ENCODE measurements at places on chromosomes 5 and 9. TPM values are rescaled to one million over a fixed set of nuclear protein-coding genes. Genes with fewer than 3 reads are reported as not detected.

GRCh38 chr5:117333011-117333410 lies 758.4 kb upstream of the SEMA6A start:
- no peak overlapping the region for H3K4me3 ChIP-seq
- H3K27me3 ChIP-seq: no peaks in the 10 kb centered on the region
- H3K27ac ChIP-seq: no peak overlapping the region
- H3K4me1 ChIP-seq: no peaks in the 10 kb centered on the region
- H3K36me3 ChIP-seq: no peaks in the 10 kb centered on the region

DNA sequence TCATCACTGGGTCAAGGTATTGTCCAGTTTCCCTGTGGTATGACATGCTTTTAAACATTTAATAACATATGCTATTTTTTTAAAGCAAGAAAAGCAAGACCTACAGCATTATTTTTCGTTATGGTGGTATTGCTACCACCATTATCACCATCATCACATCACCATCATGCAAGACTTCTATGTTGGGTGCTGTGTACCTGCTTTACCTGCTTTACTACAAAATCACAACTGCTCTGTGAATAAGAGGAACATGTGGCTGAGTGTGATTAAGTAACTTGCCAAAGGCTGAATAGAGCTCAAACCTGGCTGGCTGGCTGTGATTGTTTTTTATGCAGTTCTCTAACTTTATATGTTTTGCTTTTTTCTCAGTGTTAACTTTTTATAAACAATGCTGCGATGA lies 140.8 kb upstream of the CLINT1 start:
- no peaks in the 10 kb centered on the region for H3K36me3 ChIP-seq
- no peak overlapping the region for H3K27ac ChIP-seq
- H3K4me3 ChIP-seq: no peak overlapping the region

GRCh38 chr5:1923766-1924165 lies 41.0 kb upstream of the IRX4 start:
- no peaks in the 10 kb centered on the region for H3K36me3 ChIP-seq
- no peak overlapping the region for H3K27ac ChIP-seq
- DNase-seq: no peak

GRCh38 chr5:131769336-131769735 lies 27.5 kb downstream of the FNIP1 start:
- H3K4me3 ChIP-seq: no peak overlapping the region
- H3K4me1 ChIP-seq: no peaks in the 10 kb centered on the region
- no peak overlapping the region for H3K27ac ChIP-seq
- DNase-seq: no peak

DNA sequence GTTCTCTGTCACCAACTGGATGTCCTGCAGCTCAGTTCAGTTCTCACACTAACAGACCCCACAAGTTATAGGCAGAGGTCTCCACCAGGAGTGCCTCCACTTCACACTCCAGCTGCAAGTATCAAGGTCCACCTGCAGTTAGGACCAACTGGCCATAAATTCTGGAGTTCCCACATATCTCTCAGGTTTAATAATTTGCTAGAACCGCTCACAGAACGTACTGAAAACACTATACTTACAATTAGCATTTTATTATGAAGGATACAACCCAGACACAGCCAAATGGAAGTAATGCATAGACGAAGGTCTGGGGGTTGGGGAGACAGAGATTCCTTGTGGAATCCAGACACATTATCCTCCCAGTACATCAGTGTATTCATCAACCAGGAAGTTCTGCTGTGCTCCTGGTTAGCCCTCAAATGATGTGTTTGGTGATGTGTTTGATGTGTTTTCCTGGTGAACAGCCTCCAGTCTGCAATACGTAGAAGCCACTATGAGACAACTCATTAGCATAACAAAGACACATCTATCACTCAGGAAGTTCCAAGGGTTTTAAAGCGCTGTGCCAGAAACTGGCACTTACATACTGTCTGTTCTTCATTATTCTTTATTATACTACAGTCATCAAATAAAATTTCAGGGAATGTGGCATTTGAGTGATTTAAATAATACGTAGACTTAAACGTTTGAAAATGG lies 25.4 kb downstream of the OGN start:
- DNase-seq: no peak
- no peaks in the 10 kb centered on the region for H3K36me3 ChIP-seq
- no peak overlapping the region for H3K27ac ChIP-seq
- H3K27me3 ChIP-seq: no peaks in the 10 kb centered on the region
- H3K4me1 ChIP-seq: no peaks in the 10 kb centered on the region

GRCh38 chr9:3534614-3535404 lies 9.0 kb upstream of the RFX3 start:
- H3K36me3 ChIP-seq: no peaks in the 10 kb centered on the region
- no peak for DNase-seq
- H3K27me3 ChIP-seq: no peaks in the 10 kb centered on the region
- no peaks in the 10 kb centered on the region for H3K4me1 ChIP-seq
- no peak overlapping the region for H3K27ac ChIP-seq
- H3K4me3 ChIP-seq: no peak overlapping the region

- no peaks in the 10 kb centered on the region for H3K36me3 ChIP-seq
- H3K27me3 ChIP-seq: no peaks in the 10 kb centered on the region
- no peak overlapping the region for H3K4me3 ChIP-seq
- H3K27ac ChIP-seq: no peak overlapping the region
- H3K4me1 ChIP-seq: no peaks in the 10 kb centered on the region
These were observed 411.2 kb upstream of the CTNND2 start for GRCh38 chr5:12315461-12315860.

DNA sequence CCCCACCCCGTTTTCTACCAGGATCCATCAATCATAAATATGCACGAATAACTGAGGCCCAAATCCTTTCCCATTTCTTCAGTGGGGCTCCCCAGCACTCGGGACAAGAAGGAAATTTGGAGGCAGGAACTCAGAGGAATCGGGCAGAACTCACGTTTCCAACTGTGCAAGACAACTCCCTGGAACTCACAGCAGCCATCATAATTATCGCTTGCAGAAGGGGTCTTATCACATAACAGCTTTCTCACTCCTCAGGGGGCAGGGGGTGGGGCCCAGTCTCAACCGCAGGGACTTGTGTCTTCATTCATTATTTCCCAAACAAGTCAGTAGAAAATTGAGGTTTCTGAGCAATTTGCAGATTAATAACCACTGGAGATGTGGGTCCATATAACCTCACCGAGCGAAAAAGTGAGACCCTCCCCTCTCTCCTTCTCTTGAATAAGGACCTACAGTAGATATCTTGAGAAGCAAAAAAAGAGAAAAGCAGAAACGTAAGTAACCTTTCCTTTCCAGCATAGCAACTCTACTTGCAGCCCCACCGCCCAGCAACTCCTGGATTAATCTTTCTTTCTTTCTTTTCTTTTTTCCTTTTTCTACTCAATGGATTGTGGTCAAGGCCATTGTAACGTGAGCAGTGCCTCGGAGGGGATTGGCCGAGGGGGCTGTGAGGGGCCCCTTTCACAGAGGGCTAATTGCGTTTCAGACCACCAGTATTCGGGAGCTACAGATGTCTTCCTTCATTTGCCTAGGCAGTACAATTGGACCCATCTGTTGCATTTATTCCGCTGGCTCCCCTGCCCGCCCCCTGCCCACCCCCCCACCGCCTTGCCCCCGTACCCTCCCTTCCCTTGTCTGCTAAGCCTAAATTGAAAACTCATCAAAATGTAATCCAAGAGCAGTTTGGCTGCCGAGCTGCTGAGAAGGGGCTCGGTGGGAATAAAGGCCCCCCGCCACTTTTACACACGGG lies 24.7 kb upstream of the TIFAB start:
- no peaks in the 10 kb centered on the region for H3K36me3 ChIP-seq
- no peak for DNase-seq
- no peaks in the 10 kb centered on the region for H3K27me3 ChIP-seq
- no peak overlapping the region for H3K27ac ChIP-seq
- no peaks in the 10 kb centered on the region for H3K4me1 ChIP-seq
- H3K4me3 ChIP-seq: no peak overlapping the region

GRCh38 chr9:112110777-112111113 lies 64.4 kb downstream of the SUSD1 start:
- H3K4me3 ChIP-seq: no peak overlapping the region
- H3K36me3 ChIP-seq: no peaks in the 10 kb centered on the region
- no peaks in the 10 kb centered on the region for H3K4me1 ChIP-seq
- DNase-seq: no peak

Gene PPP3R2
- total RNA-seq: not detected

Gene CDKN2B
- 0.19 TPM for total RNA-seq

Measured in GM12878 (cell line).